ENCODE measurements at places on chromosomes 11 and 22. TPM values are rescaled to one million over a fixed set of nuclear protein-coding genes. Genes with fewer than 3 reads are reported as not detected.

MS4A3 gene
- total RNA-seq = not detected

ANGPTL5 gene
- not detected for total RNA-seq

MYO7A gene
- total RNA-seq = 0.06 TPM

PHF21B gene
- total RNA-seq = 0.53 TPM

PKNOX2 gene
- not detected for total RNA-seq

SELENOH gene
- 238 TPM for total RNA-seq

SCGB1C1 gene
- not detected for total RNA-seq

USP35 gene
- total RNA-seq = 4.5 TPM

PGGHG gene
- total RNA-seq = 85.2 TPM

C22orf31 gene
- not detected for total RNA-seq
